NCI-H187 treated with DMSO at 0.1 percent for 48 hours (cell line): ENCODE measurements at places on chromosomes 13 and 19.

DNA sequence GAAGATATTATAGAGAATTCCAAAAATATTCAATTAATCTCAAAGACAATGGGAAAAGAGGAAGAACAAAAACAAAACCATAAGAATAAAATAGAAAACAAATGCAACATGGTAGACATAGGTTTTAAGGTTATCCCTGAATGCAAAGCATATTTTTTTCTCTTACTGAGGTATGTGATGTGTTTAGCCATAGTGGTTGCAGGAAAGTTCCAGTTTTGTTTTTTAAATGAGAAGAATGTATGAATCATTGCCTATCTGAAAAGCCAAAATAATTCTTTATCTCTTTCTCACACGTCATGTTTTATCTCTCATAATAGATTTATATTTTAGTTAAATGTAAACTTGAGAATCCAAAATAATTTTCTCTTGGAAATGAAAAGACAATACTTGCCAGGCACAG is 2591.7 kb upstream of the PCDH20 start:
- no peak for DNase-seq

DNA sequence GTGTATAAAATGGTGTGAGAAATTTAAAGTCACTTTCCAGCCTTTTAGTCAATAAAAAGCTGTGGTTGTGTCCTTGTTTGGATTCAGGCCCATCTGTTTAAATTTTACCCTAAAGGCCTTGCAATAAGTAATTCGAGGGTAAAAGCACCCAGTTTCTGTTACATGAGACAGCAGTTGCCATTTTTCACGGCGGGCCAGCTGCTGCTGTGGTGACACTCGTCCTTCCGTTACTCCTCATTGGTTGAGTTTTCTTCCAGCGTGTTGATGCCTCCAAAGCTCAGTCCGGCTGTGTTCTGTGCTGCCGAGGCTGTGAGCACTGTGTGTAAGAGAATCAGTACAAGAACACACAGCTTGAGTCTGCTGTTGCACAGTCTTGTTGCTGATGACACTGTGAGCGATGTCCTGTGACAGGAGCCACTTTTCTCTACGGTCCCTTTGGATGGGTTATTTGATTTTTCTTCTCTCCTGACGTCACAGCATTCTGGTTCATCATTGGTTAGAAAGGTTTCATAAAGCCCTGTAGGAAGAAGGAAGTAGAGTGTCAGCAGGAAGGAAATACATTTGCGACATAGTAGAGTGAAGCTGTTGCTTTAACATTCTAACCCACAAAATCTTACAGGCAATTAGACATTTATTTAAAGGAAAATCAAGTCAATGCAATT is 602.5 kb upstream of the ARGLU1 start:
- DNase-seq, result no peak

- no peak for DNase-seq
These were observed 22.4 kb upstream of the SEMA6B start for GRCh38 chr19:4581666-4582553.

GRCh38 chr13:22735011-22735995 is 445.5 kb upstream of the SGCG start:
- DNase-seq, result no peak

DNA sequence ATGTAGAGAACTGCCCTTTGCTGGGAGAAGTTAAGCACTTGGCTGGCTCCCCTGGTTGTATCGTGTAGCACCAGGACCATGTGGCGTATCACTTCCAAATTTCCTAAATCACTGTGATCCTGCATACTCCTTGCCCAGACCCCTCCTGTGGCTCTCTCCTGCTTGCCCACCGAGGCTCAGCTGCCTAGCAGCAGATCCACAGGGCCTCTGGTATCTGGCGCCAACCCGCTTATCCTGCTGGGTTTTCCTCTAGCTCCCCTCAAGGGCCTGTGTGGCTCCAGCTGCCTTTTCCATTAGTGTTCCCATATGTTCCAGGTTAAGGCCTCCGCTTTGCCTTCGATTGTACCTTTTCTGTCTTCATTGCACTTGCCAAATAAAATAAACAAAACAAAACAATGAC is 16.5 kb downstream of the LRCH1 start:
- DNase-seq, result no peak

DNA sequence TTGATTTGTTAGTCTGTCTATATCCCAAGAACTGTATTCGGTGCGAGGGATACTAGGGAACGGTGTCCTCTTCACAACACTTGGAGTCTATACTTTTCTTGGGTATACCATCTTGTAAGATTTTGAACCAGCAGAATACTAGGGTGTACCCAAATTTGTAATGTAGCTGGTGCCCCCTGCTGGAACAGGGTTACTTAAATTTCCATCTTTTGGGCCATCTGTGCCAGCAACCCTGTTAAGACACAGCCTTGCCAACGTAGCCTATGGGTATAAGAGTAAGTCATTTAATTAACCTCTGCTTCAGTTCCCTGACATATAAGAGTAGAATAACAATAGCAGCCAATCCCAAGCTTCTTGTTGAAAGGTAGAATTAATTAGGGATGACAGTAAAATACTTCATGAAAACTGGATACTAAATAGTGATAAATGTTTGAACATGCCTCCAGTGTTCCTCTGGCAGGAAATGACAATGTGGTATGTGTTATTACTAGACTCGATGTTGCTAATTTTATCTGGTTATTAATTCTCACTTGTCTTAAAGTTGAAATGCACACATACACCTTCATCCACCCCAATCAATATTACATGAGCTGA is 607.6 kb downstream of the FGF9 start:
- DNase-seq, result no peak

DNA sequence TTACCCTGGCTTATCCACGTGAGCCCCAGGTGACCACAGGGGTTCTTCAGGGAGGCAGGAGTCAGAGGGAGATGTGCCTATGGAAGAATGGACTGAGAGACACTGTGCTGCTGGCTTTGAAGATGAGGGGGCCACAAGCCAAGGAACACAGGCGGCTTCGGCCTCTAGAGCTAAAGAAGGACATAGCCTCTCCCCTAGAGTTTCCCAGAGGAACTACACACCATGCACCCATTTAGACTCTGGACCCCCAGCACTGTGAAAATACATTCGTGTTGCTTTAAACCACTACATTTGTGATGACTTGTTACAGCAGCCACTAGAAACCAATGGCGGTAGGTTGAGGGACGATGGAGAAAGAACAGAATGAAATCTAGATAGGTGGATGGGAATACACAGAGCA is 13.7 kb upstream of the ATF5 start:
- DNase-seq, result no peak

DNA sequence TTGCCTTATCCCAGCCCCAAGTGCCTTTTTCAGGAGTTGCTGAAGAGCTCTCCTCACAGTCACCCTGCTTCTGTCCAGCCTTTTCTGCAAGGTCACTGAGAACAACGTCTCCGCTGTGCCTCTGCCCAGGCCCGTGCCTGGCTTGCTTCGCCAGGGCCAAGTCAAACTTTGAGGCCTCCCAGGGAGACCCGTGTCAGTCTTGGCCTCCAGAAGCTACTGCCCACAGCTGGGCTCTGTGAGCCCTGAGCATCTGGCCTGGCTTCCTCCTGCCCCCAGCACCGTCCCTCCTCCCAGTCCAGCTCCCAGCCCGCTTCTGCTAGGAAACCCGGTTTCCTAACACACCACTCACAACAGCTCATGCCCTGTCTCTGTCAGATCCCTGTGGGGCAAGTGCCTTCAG is 165.9 kb downstream of the TEX29 start:
- DNase-seq, result no peak

DNA sequence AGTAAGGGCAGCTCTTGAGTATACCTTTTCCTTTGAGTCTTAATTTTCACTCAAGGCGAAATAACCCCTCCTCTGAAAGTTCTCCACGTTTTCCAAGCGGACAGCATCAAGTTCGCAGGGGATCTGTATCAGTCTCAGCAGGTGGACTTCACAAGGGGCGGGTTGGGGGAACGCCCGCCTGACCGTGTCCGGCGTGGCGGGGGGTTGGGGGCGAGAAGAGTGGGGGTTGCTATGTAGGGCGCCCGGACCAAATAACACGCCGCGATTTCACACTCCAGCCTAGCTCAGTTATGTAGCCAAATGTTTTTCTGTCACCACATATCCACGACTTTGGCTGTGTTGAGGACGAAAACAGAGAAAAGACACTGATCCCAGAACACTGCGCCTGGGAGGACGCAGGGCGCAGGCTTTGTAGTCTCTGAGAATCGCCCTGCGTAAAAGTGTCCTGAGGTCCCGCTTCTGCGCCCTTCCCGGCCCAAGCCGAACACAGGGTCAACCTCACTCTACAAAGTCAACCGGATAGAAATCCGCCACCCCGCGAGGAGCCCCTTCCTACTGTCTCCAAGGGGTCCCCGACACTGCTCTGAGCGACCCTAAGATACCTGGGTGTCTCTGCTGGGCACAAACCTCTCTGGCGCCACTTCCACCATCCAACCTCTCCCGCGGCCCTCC is 524 bp downstream of the RUBCNL start:
- no peak for DNase-seq

GRCh38 chr13:101291206-101291605 is 125.1 kb downstream of the NALCN start:
- no peak for DNase-seq

GRCh38 chr19:40921005-40921897 is 39.2 kb upstream of the CYP2A7 start:
- no peak for DNase-seq

DNA sequence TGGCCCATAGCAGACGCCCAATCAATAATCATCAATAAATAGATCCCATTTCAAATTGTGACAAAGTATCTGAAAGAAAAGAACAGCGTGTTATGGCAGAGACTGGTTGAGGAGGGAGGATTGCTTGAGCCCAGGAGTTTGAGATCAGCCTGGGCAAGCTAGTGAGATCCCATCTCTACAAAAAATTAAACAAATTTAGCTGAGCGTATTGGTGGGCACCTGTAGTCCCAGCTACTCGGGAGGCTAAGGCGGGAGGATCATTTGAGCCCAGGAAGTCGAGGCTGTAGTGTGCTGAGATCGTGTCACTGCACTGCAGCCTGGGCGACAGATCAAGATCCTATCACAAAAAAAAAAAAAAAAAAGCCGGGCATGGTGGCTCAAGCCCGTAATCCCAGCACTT is 6.4 kb upstream of the GNA11 start:
- no peak for DNase-seq

- no peak for DNase-seq
These were observed 752.2 kb downstream of the GPC5 start for GRCh38 chr13:92150606-92151005.

- no peak for DNase-seq
These were observed 18.9 kb upstream of the ZSCAN5A start for GRCh38 chr19:56333506-56333905.

DNA sequence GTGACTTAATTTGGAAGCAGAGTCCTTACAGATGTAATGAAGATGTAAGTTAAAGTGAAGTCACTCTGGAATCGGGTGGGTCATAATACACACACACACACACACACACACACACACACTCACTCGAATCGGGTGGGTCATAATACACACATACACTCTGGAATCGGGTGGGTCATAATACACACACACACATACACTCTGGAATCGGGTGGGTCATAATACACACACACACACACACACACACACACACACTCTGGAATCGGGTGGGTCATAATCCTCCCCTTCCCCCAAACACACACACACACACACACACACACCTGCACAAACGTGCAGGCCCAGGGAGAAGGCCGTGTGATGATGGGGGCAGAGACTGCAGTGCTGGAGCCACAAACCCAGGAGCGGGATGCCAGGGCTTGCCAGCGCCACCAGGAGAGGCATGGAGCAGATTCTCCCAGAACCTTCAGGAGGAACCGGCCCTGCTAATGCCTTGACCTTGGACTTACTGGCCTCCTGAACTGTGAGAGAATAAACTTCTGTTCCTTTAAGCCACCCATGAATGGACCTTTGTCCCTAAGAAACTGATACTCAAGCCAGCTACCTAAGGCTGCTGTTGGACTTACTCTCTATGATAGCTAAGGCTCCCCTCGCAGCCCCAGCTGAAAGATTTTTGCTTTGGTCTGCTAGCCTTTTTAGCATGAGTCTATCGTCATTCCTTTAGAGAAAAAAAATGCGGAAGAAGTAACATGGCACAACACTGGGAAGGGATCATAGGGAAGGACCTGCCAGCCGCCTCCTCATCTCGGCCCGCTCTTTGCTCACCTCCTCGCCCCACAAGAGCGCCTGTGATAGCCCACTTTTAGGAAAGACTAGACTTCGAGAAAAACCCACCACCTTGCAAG is 136.2 kb upstream of the RNF113B start:
- DNase-seq, result no peak

- no peak for DNase-seq
These were observed 16.2 kb upstream of the PRODH2 start for GRCh38 chr19:35828692-35829301.

DNA sequence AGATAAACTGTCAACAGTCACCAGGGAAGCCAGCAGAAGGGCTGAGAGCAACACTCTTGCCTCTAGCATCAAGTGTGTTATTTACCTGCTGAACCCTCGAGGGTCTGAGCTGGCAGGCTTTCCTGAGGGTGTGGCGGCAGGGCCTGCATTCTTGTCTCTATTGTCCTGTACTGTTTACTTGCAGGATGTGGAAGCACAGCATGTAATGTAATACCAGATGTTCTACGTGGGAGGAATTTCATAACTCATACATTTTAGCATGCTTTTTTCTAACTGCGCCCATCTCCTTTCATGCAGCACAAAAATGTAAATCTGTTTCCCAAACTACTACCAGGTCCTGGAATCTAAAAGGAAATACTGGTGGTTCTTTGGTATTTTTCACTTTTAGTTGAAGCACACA is 153.1 kb downstream of the RGCC start:
- no peak for DNase-seq

DNA sequence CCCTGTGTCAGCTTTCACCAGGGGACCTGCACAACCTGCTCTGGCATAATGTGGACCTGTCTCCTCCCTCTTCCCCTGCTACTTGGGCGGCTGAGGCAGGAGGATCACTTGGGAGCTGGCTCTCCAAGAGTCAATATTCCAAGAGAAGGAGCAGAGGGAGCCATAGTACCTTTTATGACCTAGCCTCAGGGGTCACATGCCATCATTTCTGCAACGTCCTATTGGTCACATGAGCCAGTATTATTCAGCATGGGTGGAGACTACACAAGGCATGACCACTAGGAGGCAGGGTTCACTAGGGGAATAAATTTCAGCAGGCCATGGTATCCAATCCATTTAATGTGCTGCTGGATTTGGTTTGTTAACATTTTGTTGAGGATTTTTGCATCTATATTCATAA is 12.0 kb upstream of the SHFL start:
- no peak for DNase-seq
